ENCODE measurements at places on chromosomes 5 and 9.
A peak's percentile ranks its signal among the peaks of the same experiment; 100 is the strongest.

DNA sequence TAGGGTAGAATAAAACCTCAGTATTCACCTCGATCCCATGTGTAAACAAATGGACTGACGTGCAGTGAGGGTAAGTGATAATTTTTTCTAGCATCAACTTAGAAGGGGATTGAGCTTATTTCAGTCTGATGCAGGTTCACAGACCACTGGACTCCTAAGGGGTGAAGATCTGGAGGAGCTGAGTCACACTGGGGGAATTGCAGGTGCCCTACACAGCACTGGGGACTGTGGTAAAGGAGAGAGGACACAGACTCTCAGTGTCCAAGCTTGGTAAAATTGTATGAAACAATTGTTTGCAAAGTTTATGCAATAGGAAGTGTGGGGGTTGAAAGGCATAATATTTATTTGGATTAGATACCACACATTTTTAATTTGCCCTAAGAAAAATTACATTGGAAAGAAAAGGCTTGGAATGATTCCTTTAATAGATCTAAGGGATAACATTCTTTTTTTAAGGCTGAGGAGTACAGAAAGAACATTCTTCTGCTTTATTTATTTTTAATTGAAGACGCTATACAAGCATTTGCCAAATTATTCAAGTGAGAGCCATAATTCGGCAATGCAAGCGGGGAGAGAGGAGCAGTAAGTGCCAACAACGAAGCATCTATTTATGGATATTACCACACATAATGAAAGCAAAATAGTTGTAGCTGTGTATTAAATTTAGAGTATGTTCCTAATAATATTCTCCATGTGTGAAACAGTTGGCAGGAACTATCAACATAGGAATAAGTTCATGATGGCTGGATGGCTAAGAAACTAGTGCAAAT, 766.9 kb upstream of the ADAMTS16 start:
- no peak for DNase-seq
- H3K36me3 ChIP-seq: no peaks in the 10 kb centered on the region
- no peaks in the 10 kb centered on the region for H3K4me1 ChIP-seq
- H3K27ac ChIP-seq: no peak overlapping the region

DNA sequence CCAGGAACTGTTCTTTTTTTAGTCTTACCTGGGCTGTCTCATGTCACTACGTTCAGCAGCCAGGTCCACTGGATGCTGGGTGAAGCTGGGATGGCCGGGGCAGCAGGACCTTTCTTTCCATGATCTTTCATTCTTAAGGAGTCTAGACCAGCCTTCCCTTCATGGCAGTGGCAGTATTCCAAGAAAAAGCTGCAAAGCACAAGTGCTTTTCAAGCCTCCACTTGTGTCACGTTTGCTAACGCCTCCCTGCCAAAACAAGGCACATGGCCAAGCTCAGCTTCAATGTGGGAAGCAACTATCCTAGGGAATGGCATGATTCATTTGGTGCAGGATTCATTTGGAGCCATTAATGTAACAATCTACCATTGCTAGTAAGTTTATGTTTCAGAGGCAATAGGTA, 94.8 kb downstream of the RCL1 start:
- DNase-seq: no peak
- H3K4me1 ChIP-seq: no peaks in the 10 kb centered on the region
- peaks cover 7% of the 10 kb centered on the region for H3K36me3 ChIP-seq
- peaks cover 4% of the 10 kb centered on the region for H3K27me3 ChIP-seq

DNA sequence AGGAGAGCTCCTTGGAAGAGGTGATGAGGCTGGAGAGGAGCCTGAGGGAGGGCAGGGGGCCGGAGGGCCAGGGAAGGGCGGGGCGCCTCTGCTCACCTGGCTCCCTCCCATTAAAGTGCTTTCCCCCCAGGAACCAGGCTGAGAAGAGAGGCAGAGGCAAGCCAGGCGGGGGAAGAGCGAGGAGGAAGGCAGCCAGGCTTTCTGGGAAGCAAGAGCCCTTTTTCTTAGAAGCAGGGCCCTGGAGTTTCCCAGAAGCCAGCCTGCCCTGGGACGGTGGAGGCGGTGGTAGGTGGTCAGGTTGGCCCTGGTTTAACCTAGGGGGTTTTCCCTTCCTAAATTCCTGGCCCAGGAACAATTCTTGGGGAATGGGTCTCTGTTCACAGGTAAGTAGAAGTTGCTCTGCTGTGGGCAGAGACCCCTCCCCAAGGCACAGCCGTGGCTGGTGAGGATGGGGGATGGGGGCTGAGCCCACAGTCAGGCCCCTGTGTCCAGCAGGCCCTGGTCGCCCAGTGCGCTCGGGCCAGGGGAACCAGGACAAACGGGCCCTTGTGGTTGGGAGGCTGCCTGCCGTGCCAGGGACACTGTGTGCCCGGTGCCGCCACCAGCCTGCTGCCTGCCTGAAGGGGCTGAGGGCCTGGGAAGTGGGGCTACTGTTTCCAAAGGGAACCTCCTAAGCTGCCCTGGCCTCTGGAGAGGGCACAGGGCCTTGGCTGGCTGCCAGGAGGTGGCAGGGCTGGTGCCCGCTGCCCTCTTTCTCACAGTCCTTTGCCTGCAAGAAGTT, 16.6 kb upstream of the RALGDS start:
- H3K4me1 ChIP-seq: peaks cover 53% of the 10 kb centered on the region
- H3K27ac ChIP-seq: peak overlapping the region; percentile 65
- H3K4me3 ChIP-seq: no peak overlapping the region
- H3K27me3 ChIP-seq: peaks cover 17% of the 10 kb centered on the region
- H3K36me3 ChIP-seq: no peaks in the 10 kb centered on the region
- no peak for DNase-seq

GRCh38 chr9:115882911-115883310, 270.7 kb upstream of the PAPPA start:
- no peaks in the 10 kb centered on the region for H3K36me3 ChIP-seq
- no peaks in the 10 kb centered on the region for H3K27me3 ChIP-seq
- no peaks in the 10 kb centered on the region for H3K4me1 ChIP-seq
- no peak for DNase-seq
- no peak overlapping the region for H3K27ac ChIP-seq

Measured in immature natural killer cell (primary cell).